ENCODE measurements at places on chromosomes 5 and 9. TPM values are rescaled to one million over a fixed set of nuclear protein-coding genes. Genes with fewer than 3 reads are reported as not detected.

- DNase-seq: no peak
Measured at GRCh38 chr5:78506261-78507024, 142.1 kb downstream of the LHFPL2 start.

DNA sequence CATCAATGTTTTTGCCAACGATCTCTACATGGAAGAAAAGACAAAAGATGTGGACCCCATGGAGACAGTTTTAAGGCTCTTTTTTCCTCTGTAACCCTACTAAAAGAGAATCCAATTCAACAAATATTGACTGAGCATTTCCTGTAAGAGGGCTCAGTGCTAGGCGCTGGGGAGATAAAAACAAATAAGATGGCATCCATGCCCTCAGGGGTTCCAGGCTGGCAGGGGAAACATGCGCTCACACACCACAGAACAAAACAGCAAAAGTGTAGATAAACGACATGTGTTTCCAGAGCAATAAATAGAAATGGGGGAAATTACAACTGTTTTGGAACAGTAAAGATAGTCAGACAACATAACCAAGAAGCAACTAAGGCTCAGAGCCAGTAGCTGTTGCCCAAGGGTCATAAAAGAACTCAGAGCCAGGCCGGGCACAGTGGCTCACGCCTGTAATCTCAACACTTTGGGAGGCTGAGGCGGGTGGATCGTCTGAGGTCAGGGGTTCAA is 25.2 kb downstream of the ZNF608 start:
- DNase-seq: no peak

DNA sequence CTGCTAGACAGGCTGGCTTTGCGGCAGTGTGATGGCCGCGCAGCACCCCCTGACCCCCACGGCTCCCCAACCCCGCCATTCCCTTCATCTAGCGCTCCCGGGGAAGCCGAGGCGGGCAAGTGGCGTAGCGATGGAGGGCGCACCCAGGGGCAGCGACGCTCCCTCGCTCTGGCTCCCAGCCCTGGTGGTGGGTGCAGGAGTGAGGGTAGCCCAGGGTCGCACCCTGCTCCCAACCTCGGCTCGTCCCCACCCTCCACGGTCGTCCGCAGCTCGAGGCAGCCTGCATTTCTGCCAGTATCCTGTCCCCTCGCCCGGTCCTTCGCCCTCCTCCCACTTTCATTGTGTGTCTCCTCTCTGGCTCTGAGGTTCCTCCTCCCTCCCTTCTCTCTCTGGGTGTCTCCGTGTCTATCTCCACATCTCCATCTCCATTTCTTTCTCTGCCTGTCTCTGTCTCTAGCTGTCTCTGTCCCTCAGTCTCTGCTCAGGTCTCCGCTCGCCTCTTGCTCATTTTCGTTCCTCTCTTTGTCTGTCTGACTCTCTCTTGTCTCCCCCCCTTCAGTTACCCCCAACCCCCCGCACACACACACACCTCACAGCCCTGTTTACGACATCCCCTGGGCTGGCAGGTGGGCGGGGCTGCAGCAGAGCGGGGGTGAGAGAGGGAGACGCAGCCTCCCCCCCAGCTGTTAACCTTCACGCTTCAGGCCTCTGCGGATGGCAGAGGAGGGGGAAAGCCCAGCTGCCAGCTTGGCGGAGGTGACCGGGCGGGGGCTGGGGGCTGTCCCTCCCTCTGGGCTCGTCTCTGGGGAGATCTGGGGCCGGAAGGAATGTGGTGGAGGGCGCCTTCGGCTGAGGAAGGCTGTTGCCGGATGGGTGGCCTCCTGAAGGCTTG is 48.7 kb upstream of the PSD2 start:
- no peak for DNase-seq

DNA sequence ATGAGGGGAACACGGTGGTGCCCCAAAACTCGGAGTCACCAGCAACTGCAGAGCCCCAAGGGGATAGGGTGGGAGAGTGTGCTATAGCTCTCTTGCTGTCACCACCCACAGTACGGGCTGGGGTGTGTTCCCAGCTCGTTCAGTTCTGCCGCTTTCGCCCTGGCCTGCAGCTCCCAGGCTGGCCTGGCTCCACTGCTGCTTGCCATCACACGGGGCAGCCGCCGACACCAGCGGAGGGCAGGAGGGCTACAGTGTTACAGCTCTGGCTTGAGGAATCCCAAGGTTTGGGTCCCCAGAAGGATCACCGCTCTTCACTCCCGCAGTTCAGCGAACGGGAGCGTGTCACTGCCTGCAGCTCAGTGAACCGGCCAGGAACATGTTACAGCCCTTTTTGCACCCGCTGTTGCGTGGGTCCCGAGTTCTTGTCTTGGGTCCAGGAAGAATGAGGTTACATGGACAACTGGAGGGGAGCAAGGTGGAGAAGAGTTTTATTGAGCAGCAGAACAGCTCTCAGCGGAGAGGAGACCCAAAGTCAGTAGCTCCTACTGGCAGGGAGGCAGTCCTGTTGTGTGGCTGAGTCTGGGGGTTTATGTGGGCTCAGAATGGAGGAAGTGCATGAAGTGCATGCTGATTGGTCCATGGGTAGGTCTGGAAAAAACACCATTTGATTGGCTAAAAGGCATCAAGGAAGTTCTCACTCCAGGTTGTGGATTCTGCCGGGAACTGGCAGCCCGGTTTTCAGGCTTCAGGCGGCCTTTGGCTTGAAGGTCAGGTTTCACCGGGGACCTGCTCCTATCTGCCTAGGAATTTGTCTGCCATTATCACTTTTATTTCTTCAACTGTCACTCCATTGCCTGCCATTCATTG is 113.4 kb downstream of the EHMT1 start:
- no peak for DNase-seq

DNA sequence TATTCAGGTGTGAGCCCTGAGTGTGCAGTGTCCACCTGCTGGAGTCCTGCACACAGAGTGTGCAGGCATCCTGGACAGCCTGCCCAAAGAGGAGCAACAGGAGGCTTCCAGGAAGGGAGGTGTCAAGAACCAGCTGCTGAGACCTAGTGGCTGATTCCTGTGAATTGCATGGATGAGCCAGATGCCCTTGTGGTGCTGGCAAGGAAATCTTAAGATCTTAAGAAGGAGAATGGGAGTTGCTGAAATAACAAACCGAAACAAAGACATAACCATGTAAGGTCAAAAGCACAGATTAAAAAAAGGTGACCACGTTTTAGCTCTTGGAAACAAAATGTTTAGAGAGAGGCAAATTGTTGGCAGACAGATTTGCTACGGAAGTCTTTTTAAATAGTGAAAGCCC is 29.3 kb upstream of the RPS23 start:
- DNase-seq: no peak

- DNase-seq: no peak
Measured at GRCh38 chr5:36878392-36879082, 2.0 kb downstream of the NIPBL start.

DNA sequence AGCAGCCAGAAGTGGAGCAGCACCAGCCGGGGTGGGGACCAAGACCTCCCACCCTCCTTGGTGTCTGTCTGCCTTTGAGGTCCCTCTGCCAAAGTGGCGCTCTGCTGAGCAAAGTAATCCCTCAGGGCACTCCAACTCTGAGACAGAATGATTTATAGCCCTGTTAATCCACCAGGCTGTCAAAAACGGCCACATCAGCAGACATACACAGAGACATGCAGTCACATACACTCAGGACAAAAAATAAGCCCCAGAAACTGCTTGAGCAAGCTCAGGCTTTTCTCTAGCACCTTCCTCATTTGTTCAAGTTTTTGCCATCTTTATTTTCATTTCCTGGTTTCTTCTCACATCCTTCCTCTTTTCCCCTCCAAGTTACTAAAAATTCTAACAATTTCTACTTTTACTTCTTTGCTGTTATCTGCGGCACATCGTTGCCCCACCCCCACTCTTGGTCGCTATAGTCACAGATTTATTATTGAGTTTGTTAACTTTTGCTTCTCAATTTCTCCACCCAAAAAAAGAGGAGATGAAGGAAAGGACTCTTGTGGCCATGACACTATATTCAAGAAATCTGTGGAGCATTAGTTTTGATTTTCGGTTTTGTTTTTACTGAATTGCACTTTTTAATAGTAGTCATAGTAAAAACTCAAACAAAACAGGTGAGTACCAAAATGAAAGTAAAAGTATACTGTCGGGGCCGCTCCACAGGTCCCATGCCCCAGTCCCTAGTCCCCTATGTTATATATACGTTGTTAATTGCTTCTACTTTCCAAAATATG is 17.4 kb upstream of the ADRB2 start:
- DNase-seq: no peak

The OBP2B gene
- total RNA-seq: not detected

The CCNI2 gene
- not detected for total RNA-seq

The PCDHGB2 gene
- total RNA-seq: 0.09 TPM

The CENPK gene
- total RNA-seq: 5.7 TPM

Data from esophagus squamous epithelium (tissue), 5 donors.